ENCODE measurements at places on chromosomes 3 and 15.

DNA sequence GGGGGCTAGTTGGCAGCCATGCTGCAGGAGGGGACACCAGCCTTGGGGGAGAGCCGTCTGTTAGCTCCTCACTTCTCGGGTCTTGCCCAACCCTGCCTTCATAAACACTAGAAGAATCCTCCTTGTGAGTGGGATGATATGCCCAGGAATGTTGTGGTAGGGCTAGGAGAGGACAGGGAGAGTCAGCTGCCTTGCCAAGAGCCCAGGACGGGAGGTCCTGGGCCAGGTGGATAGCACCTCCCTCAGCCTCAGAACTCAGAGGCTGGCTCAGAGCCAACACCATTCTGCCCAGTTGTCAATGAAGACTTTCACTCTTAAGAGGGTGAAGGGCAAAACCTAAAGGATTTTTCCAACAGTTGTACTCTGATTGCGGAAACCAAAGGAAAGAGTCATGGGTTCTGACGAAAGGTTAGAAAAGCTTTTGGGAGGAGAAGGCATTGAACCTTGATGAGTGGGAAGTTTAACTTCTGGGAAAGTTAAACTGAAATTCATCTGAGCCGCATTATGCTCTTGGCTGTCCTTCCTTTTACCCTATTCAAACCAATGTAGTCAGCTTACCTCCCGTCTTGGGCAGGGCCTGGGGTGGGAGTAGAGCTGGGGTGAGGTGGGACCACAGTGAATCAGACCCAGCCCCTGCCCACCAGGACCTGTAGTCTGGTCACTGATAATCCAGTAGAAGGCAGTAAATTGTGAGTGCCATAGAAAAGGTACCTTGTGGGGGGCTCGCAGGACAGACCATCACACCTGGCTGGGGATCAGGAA lies 81.9 kb downstream of the FAM43A start:
- no peak for DNase-seq

DNA sequence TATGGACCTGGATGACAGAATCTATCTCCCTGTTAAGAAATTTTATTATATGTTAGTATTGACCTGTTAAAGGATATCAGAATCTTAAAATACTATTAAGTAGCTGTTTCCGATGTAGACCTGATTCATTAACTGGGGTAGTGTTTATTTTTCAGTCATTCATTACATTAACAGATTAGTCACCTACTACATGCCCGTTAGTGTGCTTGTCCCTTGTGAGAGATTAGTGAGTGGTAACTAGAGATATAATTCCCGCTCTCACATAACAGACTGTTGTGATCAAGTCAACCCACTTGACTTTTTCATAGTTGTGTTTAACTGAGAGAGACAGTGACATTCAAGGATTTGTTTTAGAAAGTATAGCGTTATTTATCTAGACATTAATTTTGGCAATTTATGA lies 166.8 kb downstream of the TCF12 start:
- DNase-seq, result no peak

DNA sequence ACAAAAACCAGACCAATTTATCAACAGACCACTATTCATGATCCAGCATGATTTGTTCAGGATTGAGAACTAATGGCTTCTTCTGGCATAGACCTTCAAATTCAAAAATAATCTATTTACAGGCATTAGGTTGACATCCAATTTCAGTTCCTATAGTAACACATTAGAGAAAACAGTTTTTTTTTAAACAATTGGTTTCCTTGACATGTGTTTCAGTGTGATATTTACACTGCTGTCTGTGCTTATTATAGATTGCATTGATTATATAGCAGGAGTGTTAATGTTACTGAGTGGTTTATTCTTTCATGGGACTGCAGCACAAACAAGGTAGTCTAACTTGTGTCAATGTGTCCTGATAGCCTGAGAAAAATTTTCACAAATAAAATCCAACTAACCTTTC lies 579.3 kb downstream of the PLOD2 start:
- DNase-seq, result no peak

DNA sequence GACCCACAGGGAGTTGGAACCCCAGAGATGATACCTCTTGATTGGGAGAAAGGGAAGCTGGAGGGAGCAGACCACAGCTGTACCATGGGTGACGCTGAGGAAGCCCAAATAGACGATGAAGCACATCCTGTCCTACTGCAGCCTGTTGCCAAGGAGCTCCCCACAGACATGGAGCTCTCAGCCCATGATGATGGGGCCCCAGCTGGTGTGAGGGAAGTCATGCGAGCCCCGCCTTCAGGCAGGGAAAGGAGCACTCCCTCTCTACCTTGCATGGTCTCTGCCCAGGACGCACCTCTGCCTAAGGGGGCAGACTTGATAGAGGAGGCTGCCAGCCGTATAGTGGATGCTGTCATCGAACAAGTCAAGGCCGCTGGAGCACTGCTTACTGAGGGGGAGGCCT lies 201.1 kb downstream of the AKAP13 start:
- no peak for DNase-seq

DNA sequence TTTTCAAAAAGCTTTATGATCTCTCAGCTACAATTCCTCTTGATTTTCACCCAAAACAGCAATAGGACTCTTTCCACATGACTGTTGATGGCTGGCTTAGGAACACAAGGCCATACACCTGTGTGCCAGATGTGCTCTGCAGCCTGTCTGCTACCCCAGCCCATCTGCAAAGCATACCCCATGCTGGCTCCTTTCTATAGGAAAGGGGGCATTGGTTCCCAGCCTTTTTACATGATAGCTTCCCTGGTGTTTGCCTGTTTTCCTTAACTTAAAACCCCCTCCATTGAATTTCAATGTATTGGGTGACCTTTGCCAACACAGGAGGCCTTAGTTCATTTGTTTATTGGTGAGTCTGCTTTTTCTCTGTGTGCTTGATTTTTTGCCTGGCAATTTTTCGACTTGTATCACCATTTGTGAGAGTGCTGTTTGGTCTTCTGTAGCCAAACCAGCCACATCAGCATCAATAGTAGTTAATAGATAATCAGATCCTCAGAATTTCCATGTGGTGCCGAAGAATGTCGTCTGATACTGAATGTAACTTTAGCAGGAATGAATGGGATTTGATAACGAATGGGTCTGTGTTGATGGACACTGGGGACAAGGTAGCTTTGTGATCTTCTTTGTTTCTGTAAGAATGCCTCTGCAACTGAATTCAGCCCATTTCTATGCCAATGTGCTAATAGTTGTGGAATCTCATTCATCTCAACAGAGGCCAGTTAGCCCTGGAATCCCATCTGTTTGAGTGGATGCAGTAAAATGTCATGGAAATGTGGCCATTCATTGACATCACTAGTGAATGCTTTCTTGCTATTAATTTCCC lies 272.2 kb upstream of the RARB start:
- no peak for DNase-seq

DNA sequence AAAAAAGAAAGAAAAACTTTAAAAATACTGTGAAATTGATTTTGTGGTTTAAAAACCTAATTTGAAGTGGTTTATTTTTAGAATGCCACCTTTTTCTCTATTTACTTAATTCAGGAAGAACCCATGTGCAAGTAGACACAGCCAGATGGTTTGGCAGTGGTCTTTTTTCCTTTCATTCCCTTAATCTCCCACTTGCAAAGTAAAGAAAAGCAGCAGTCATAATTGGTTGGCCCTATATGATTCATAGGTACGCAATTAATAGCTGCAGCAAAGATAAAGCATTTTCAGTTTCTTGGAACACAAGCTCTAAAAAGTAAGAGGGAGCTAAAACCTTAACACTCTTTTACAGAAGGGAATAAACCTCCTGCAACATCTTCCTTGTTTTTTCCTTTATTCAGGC lies 115.3 kb downstream of the MECOM start:
- no peak for DNase-seq

GRCh38 chr15:32979710-32980109 lies 214.8 kb downstream of the FMN1 start:
- no peak for DNase-seq

- no peak for DNase-seq
These were observed 14.7 kb downstream of the PAK2 start for GRCh38 chr3:196754091-196754981.

GRCh38 chr3:66380200-66380932 lies 120.5 kb downstream of the LRIG1 start:
- no peak for DNase-seq

DNA sequence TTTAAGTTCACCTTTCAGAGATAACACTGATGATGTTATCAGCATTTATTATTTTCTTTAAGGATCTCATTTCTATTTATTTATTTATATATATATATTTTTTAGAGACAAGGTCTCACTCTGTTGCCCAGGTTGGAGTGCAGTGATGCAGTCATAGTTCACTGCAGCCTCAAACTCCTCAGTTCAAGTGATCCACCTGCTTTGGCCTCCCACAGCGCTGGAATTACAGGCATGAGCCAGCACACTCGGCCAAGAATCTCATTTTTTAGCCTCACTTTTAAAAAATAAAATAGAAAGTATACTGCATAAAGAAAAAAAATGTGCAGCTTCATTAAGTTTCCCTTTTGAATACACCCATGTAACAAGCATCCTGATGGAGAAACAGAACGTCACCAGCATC lies 35.6 kb downstream of the PLA2G4D start:
- no peak for DNase-seq

- no peak for DNase-seq
These were observed 1.6 kb downstream of the NKTR start for GRCh38 chr3:42601896-42602581.

Measured in stimulated activated CD4-positive, alpha-beta T cell treated with anti-CD3 and anti-CD28 coated beads, Interleukin-4, amount 100 ng/mL, for 4 hours (primary cell).